Stimulated activated CD8-positive, alpha-beta memory T cell treated with anti-CD3 and anti-CD28 coated beads, Interleukin-4, amount 100 ng/mL, for 4 hours (primary cell): ENCODE measurements at places on chromosomes 12 and 14.

GRCh38 chr12:31277081-31277480 is 48.9 kb downstream of the SINHCAF start:
- DNase-seq, result no peak

GRCh38 chr12:84290168-84290567 is 622.4 kb downstream of the SLC6A15 start:
- DNase-seq, result no peak

- no peak for DNase-seq
Measured at GRCh38 chr12:112170971-112171596, 45.7 kb downstream of the TRAFD1 start.

DNA sequence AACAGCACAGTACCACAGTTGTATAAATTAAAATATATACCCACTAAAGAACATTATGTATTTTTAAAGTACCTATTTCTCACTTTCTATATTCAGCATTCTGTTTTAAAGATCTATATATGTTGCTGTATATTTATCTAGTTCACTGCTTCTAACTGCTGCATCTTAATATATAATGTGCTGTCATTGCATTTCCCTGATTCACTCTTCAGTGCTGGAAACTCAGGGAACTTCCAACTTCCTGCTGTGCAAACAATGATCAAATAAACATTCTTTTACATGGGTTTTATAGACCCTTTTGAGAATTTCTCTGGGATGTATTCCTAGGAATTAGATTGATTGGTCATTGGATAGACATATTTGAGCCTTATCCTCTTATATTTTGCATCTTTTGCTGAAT is 379.1 kb downstream of the APAF1 start:
- no peak for DNase-seq

DNA sequence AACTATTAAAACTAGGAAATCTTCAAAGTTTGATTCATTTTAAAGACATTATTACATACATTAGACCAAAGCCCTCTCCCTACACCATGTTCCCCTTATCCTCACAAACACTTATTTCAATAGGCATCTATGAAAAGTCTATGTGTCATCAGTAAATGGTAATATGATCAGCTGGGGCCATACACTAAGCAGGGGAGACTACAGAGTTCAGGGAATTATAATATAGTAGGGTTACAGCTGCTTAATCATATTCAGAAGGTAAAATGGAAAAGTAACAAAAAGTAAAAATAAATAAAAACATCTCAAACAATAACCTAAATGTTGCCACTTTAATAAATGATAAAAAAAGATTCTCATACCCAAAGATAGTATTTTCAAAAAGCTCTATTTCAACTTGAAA is 29.1 kb downstream of the PAWR start:
- no peak for DNase-seq

DNA sequence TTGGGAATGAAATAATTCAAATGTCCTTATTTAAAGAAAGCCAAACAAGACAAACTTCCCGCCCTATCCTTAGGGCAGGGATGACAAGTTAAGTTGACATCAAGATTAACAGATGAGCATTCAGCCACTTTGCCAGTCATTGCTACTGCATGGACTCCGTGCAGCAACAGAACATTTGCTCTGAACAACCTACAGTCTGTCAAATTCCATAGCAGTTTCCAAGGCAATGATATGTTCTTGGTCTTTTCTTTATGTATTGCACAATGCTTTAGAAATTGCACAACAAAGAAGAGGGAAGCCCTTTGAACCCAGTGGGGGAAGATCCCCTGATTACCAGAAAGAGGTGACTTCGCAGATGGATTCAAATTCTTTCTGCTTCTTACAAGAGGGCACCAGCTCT is 269.8 kb downstream of the BCAT1 start:
- no peak for DNase-seq

DNA sequence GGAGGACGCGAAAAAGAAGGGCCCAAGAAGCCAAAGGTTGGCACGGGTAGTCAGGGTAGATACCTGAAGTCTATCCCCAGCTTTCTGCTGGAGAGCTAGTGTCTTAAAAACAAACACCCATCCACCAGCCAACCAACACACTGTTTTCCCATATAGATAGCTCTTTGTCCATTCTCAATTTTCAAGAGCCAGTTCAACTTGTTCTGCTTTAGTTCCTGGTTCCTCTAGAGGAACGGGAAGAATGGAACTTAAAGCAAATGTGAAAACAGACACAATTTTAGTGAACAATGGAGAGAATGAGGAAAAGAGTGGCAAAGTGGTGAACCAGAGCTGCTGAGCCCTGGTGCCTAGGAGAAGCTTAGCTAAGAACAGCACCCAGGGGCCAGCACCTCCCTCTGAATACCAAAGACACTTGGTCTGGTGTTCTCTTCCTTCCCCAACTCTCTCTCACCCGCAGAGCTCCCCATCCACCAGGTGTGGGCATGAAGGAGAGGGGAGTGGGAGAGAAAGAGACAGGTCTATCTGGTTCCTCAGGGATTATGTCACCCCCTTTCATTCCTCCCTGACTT is 3.8 kb downstream of the NDRG2 start:
- no peak for DNase-seq

GRCh38 chr12:103326190-103326589 is 169.6 kb downstream of the C12orf42 start:
- DNase-seq, result no peak

DNA sequence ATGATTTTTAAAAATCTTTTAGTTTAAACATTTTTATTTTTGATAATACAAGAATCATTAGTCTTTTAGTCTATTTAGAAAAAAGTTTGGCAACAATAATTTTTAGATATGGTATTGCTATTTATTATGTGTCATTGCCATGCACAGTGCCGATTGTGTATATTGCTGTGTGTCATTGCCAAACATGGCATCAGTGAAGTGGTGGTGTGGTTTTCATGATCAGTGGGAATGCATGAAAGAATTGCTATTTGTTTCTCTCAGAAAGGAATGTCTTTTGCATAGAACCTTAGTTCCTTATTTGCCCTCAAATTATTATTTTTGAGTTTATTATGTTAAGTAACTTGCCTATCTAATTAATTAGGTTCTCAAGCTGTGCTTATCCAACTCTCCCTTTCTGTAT is 397.5 kb upstream of the PDE3A start:
- DNase-seq, result no peak

GRCh38 chr12:130696379-130697100 is 19.6 kb downstream of the RIMBP2 start:
- DNase-seq, result no peak

DNA sequence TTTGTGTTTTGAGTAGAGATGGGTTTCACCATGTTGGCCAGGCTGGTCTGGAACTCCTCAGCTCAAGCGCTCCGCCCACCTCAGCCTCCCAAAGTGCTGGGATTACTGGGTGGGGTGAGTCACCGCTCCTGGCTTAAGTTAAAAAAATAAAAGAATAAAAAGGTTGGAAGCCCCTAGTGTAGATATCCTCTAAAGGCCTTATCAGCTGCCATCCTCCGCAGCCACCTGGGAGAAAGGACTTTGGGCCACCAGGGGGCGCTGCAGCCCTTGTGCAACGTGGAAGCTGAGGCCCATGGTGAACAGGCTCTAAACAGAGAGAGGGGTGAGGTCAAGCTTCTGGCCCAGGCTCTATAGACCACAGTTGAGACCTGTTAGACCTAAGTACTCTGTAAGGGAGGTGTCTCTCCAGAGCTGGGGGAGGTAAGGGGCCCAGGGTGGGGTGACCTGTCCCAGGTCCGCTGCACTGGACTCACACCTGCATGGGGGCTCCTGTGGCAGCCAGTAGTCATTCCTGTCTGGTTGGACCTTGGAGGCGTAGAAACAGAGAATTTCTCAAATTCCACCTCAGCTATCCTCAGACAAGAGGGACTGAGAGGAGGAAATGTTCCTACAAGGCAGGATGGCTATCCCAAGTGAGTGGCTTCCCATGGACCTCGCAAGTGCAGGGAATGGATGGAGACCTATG is 14.0 kb upstream of the RACGAP1 start:
- DNase-seq, result peak; percentile 89
